ENCODE measurements at places on chromosomes 1 and 21.

DNA sequence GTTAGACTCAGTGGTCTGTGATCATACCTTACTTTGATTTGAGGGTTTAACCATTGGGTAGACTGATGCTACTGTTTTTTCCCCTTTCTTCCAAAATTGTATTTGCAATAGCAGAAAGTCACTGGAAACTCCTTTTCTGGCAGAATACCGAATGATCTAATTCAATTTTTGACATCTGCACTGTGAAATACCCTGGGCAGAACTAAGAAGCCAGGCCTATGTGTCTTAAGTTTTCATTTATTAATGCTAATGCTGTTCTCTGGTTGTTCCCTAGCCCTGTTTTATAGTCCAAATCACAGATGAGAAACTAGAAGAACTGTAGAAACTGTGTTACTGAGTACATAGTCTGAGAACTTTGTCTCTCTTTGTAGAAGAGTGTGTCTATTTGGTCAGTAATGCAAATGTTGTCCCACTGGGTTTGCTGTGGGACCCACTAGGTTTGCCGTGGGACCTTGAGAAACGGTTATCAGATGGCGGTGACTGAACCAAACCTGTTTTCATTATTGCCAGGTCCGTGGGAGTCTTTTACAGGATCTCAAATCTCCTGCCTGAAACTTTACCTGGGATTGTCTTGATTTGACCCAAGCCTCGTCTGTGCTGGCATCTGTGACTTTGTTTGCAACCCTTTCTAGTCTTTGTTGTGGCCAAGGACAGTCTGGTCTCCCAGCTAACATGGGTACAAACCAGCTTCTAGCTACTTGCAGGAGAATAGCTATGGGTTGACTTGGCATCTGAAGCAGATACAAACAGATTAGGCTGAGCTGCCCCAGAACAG is 41.4 kb downstream of the PEX14 start:
- no peak for DNase-seq

DNA sequence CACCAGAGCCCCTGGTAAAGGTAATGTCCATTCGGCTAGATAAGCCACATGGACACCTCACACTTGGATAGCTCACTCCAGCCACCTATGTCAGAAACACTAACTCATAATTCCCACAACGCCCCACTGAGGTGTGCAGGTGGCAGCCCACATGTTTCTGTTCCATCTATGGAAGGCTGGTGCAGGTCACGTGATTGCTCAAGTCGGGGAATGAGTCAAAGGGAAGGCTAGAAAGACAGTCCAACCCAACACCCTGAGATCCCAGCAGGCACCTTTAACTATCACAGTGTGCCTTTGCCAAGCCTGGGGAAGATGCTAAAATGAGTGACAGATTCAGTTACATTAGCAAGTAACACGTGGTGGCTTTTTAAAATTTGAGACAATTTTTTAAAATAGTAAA is 45.3 kb upstream of the KCNE1 start:
- DNase-seq = no peak

DNA sequence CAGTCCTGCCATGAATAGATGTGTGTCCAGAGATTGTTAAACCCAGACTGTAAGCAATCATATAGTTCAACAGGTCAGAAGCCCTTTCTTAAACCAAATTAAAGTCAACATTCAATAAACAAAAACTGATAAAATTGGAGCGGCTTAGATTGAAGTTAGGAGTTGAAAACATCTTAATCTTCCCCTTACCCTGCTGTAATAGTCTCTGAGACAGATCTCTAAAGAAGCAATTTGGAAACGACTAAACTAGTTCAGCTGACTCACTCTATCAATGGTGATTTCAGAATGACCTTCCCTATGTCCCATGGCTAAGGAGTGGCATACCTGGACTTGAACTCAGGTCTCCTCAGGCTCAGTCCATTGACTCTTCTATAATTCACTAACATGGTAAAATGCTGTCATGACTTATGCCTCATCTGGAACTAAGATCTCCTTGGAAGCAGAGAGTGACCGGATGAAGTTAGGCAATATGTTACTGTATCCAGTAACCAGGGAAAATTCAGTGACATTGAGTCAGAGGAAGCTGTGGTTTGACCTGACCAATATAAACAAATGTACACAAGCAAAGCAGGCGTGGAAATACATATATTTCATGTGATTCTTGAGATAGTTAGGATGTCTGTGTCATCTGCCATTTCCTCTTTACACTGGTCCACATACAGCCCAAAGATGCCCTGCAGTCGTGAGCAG is 30.1 kb downstream of the SGIP1 start:
- no peak for DNase-seq

DNA sequence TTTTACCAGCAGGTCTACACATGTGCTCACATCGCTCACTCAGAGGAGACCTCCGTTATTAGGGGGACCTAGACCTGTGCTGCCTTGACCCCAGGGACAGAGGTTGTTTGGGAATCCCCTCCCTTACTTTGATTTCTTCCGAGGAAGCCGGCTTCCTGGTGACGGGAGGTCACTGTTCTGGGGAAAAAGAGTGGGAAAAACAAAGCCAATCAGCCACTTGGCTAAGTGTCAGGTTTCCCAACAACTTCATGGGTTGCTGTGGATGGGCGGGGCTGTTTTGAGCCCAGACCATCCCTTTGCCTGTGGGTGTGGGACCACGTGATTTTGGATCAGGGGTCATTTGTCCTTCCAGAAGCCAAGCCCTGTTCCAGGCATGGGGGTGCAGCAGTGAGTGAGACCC is 7.1 kb upstream of the KCNAB2 start:
- DNase-seq = no peak

DNA sequence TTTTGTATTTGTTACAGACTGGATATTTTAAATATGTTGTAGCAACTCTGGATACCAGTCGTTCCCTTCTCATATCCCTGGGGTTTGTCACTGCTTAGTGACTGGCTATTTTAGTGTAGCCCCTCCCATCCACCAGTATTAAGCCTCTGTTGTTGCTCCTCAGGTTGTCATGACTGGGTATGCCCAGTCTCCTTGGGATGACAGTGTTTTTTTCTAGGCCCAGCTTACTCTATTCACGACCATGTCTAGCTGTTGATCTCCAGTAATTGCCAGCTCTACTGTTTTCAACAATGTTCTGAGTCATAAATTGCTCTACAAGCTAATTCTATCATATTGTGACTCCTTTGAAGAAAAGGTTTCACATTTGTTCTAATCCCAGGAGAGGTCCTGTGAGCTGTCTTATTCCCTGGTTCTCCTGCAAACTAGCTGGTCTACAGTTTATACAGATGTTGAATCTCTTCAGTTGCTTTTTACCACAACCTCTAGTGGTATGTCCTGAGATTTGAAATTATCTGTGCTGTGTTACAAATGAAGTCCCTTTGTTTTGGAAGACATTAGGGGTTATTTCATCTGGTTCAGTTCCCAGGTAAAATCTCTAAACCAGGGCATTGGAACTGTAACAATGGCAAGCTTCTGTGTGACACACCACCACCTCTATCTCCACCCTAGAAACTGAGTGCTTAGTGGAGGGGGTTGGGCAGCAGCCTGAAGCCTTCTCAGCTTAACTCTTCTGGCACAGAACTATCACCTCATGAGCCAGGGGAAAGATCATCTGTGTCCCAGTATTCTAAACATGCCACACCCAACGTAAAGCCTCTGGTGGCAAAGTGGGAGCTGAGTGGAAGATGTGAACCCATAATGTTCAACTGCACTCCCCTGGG is 124.6 kb downstream of the TRIM33 start:
- DNase-seq = no peak

DNA sequence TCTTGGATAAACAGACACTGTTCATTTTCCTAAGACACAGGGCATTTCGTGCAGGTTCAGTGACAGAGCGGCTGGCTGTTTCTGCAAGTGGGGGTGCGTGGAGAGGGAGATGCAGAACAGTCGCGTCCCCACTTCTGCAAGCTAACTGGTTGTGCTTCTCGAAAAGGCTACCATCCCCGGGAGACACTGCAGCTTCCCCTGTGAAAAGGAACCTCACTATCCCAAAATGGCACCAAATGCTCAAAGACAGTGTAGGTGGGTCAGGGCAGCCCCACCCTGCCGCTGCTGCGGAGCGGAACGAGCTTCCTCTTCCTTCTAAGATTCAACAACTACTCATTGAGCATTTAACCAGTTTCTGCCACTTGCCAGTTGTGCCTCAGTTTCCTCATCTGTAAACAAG is 19.2 kb upstream of the BACE2 start:
- DNase-seq = no peak

- DNase-seq = no peak
Measured at GRCh38 chr1:107378426-107378825, 237.6 kb downstream of the NTNG1 start.

Data from NT2/D1 (cell line).